ENCODE measurements at places on chromosomes 1 and 21.

- no peak for DNase-seq
Observed at GRCh38 chr1:242745079-242745478, 220.6 kb upstream of the PLD5 start.

DNA sequence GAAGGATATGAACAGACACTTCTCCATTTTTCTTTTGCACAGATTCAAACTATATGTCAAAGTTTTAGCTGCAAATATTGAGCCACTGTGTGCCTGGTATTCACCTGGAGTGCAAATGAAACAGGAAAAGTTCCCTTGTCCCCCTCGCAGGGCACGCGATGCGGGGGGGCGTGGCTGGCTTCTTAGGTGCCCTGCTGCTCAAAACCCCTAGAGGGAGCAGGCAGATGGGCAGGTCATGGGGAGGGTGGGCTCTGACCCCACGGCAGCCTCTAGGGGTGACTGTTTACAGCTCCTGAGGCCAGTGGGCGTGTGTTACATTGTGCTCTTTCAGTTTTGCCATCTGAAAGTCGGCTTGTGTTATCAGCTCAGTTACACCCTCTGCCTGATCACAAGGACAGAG lies 931.2 kb upstream of the B3GALT2 start:
- no peak for DNase-seq

DNA sequence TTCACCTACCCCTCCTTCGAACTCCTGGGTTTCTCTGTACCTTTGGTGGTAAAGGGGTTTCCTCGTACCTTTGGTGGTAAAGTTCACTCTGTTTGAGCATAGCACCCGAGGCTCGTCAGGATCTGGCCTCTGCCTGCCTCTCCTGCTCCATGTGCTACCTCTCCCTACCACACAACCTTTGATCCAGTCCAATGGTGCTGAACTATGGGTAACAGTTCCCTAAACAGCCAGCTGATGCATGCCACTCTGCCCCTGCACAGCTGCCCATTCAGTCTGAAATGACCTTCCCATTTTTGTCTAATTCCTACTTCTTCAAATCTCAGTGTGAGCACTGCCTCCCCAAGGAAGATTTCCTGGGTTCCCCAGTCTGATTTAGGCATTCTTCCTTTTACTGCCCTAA lies 14.0 kb downstream of the OVAAL start:
- DNase-seq: no peak

GRCh38 chr1:24904731-24905354 lies 25.2 kb downstream of the RUNX3 start:
- no peak for DNase-seq

DNA sequence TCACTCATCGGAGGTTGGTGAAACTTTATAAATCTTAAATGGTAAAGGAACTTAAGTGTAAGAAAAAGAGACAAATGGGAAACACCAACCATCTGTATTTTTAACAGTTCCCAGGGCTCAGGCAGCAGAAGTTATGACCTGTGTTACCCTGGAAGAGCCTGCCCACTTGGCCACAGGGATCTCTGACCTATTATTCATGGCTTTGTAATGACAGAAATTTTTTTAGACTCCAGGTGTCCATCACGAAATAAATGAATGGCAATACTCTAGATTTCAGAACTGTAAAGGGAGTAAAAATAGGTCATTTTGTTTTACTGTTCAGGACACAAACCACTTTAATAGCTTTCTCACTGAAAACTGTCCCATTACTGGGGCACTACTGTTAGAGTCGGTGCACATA lies 389.8 kb downstream of the VAV3 start:
- DNase-seq: no peak

GRCh38 chr1:228008391-228009115 lies 1.8 kb downstream of the WNT3A start:
- DNase-seq: no peak

DNA sequence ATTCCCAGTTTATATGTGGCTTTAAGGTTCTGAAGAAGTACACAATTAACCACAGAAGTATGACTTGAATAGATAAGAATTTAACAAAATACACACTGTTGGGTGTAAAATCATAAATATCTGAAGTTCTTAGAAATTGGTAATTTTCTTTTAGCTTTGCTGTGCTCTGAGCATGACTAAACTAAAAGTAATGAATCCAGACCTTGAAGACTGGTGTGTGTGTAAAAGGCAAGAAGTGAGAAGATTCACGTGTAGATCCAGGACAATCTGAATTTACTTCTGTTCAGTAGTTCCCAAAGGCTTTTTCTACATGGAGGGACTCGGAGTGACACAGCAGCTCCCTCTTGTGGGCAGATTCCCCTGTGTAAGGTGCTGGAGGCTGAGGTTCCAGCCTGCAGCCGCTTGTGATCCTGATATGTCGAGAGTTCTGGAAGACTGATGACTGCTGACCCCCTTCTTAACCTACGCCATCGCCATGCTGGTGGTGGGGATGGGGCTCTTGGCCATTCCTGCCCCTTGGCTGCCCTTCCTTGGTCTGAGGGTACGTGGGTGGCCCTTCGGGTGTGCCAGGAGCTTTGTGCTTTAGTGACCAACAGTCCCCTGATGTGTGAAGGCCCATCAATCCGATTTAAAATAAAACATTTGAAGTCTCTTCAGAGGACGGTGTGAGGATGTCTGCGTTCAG lies 62.7 kb downstream of the ADARB1 start:
- peak; percentile 80 for DNase-seq

GRCh38 chr1:197614916-197615692 lies 160.2 kb downstream of the DENND1B start:
- peak; percentile 62 for DNase-seq

- DNase-seq: no peak
Observed at GRCh38 chr1:234375672-234376071, 2.4 kb downstream of the COA6 start.

- no peak for DNase-seq
Observed at GRCh38 chr1:214397497-214397896, 116.5 kb downstream of the SMYD2 start.

DNA sequence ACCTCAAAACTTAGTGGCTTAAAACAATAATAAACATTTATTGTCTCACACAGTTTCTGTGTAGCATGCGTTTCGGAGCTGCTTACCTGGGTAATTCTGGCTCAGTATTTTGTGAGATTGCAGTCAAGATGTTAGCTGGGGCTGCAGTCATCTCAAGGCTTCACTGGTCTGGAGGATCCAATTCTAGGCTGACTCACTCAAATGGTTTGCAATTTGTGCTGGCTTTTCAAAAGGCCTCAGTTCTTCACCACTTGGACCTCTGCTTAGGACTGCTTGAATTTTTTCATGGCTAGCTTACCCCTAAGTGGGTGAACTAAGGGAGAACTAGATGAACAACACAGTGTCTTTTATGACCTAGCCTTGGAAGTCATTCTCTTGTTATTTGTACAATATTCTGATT lies 21.0 kb downstream of the XPR1 start:
- no peak for DNase-seq

GRCh38 chr1:52416811-52417210 lies 12.4 kb downstream of the PRPF38A start:
- no peak for DNase-seq

- no peak for DNase-seq
Observed at GRCh38 chr1:233957691-233958090, 53.2 kb downstream of the SLC35F3 start.

GRCh38 chr21:36627242-36627641 lies 71.7 kb upstream of the SIM2 start:
- no peak for DNase-seq

DNA sequence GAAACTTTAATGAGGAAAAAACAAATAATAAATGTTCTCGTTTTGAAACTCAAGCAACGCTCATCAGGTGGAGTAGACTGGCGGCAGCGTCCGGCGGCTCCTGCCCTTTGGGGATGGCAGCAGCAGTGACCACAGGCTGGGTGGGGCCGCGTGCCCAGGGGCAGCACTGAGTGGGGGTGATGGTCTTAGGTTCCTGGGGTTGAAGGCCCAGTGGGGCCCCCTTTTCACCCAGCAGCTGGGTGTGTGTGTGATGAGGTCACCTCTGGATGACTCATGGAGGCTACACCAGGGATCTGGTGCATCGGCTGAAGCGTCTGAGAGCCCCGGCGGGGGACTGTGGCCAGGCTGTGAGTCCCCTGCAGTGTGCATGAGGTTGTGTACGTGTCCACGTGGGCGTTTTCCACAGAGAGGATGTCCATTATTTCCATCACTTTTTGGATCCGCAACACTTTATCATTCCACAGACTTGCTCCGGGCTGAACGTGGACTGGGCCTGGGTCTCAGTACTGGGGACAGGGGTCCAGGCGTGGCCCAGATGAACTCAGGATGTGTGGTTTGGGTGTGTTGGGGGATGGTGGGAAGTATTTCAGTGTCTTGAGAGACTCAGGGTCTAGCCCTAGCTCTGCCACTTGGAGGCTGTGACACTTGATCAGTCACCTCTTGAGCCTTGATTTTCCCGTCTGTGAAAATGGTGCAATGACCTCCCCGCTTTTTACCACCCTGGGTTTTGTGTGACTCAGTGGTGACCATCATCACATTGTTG lies 25.6 kb downstream of the LDLRAP1 start:
- DNase-seq: peak; percentile 22

DNA sequence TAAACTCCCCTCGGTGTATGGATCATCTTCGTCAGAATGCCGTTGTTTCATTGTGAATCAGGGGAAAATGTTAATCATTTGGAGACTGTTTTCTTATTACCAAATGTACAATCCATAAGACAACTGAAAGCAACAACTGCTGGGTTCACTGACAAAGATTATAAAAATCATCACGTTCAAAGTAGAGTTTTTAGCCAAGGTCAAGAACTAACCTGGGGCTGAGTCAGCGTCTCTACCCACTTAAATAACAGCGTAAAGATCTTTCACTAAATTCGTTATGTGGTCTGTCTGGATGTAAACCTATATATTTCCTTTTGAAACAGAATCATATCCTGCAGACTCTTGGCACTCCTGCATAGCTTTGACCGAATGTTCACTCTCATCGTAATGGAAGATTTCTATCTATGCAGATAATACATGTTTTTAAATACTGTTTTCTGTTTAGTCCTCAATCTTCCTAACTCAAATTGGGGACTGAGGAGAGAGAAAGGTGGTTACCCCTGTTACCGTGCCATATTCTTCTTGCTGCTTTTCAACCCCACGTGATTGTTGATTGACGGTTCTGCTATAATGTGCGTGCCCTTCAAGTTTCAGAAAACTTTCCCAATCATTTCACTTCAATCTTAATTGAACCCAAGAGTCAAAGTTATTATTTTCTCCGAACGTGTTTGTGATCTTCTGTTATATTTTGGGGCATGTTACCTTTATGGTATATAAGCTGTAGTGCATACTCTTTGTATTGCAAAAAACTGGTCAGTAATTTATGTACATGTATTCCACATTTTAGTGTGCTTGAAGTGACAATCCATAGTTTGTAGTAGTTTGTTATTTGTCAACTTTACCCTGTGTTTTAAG lies 15.6 kb upstream of the NCMAP start:
- DNase-seq: peak; percentile 33

GRCh38 chr1:237139732-237140131 lies 97.7 kb downstream of the RYR2 start:
- no peak for DNase-seq

Data from HT-29 (cell line).